ENCODE measurements at places on chromosomes 1 and 21. TPM values are rescaled to one million over a fixed set of nuclear protein-coding genes. Genes with fewer than 3 reads are reported as not detected.

The VTCN1 gene
- total RNA-seq, result not detected

The USF1 gene
- total RNA-seq, result 60.3 TPM

The APOBEC4 gene
- total RNA-seq, result not detected

DNA sequence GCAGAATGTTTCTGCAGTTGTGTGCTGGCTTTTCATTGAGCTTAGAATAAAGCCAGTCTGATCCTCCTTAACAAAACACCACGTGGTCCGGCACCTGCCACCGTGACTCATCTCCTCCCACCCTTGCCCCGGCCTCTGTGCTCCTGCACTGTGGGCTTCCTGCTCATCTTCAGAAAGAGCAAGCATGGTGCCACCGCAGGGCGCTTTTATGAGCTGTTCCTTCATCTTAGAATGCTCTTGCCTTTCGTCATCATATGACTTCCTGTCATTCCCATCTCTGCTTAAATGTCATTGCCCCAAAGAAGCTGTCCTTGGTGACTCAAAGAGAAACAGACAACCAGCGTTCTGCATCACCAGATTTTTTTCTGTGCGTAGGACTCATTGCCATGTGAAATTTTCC, 117.8 kb downstream of the HHAT start:
- DNase-seq, result no peak

DNA sequence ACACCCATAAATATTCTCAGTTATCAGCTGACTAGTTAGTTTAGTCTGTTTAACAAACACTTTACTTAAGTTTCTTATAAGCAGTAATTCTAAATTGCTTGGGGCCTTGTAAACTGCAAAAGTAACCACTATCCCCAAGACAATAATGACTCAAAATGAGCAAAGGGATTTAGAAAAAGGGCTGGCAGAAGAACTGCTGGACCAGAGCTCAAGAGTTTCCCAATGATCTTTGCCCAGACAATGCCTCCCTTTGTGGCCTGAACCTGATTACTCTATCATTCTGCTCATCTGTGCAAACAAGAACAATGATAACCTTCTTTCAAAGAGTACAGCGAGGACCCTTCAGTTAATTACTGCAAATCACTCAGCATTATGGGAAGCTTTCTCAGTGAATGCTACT, 123.5 kb downstream of the TIAM1 start:
- DNase-seq, result no peak

DNA sequence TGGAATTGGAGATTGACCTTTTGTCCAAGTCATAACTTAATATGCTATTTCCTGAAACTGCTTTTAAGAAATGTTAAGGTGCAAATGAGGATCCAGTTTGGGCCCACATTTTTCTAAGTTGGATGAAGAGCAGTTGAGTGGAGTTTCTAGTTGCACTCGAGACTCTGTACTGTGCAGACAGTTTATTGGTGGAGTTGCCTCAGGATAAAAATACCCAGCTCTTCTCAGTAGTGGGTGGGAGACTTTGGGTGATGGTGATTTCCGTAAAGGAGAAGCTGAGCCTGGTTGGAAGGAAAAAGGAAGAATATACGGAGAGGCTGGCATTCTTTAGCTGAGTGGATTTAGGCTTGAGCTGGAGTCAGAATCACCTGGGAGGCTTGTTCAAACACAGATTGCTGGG, 49.9 kb downstream of the CAMTA1 start:
- DNase-seq, result no peak

DNA sequence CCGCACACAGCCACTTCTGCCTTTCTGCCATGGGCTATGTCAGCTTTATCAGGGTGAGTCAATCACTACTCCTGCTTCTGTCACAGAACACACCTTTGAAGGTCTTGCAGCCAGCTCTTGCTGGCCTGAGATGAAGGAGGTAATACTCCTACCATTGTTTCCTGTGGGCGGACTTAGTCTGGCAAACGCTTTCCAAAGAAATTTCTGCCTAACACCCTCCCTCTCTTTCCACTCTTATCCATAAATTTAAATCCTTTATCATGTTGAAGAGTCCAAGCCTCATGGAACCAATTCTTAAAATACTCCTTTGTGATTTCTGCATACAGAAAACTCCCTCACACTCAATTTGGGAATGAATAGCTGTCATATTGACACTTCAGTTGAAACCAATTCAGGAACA, 633.1 kb upstream of the CHRM3 start:
- no peak for DNase-seq

DNA sequence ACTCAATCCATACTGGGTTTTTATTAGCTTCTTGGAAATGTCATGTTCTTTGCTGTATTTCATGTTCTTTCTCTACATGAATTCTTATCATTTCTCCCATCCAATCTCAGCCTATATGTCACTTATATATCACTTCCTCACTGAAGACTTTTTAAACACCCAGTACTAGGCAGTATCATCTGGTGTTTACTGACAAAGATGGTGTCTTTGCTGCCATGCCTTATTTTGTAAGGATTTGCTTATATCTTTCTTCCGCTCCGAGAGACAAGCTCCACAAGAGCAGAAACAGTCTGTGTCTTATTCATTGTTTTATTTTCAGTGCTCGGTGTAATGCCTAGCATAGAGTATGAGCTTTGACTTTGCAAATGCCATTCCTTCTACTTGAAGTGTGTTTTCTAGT, 30.2 kb downstream of the F13B start:
- no peak for DNase-seq

GRCh38 chr1:156006666-156007376, 13.9 kb downstream of the SSR2 start:
- DNase-seq, result no peak

- no peak for DNase-seq
Observed at GRCh38 chr1:195740862-195741261, 867.4 kb downstream of the KCNT2 start.

- DNase-seq, result no peak
Observed at GRCh38 chr1:243378669-243379068, 122.8 kb downstream of the SDCCAG8 start.
